ENCODE measurements at places on chromosomes 16 and 17.

- DNase-seq, result no peak
These were observed 44.7 kb upstream of the MEAK7 start for GRCh38 chr16:84548971-84549844.

- no peak for DNase-seq
These were observed 1.1 kb downstream of the ORC6 start for GRCh38 chr16:46690281-46691178.

GRCh38 chr16:2857451-2858244 lies at the start of gene PRSS22:
Gene PRSS22 (minus strand): TSS chr16:2858170. CDS start chr16:2858104, 66 bp downstream.
- no peak for DNase-seq

DNA sequence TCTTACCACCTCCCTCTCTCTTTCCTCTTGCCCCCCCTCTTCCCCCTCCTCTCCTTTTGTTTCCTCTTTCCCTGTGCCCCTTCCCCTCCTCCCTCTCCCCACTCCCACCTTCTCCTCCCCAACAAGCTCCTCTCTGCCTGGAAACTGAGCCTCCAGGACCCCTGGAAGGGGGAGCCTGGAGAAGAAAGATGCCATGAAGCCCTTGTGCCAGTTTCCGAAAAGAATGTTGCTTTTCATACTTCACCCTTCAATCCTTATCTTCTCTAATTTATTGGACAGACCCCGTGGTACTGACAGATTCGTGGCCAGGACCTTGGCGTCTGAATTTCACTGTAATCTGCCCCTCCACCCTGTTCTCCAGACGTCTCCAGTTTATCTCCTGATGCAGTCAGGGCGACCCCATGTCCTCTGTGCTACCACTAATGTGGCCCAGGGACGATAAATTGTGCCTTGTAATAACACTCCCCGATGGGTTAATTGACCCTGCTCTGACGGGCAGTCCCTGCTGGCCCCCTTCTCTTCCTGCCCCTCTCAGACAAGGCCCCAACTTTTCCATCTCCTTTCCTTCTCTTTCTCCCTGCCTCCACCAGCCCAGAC lies 138.4 kb upstream of the GSE1 start:
- no peak for DNase-seq

All from SIG-M5 (cell line).